Thymus (tissue), 14 donors: ENCODE measurements at places on chromosomes 1 and 21. TPM values are rescaled to one million over a fixed set of nuclear protein-coding genes. Genes with fewer than 3 reads are reported as not detected.

Gene PYHIN1
- total RNA-seq = 8.6 TPM

Gene GLMP
- 20.3 TPM for total RNA-seq

DNA sequence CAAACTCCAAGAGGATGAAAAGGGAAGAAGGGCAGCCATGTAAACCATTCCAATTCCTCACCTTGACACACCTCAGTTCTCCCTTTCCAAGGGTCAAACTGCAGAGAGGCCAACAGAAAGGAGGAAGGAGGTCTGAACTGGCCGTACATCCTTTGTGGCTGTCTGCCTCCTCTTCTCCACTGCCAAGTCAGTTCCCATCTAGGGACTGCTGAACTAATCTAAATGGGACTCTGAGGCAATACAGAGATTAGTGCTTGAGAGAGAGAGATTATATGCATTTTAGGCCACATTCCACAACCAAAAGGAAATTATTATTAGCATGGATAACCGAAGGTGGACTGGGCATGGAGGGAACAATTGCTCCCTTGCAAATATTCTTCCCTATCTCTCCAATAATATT lies 2.7 kb downstream of the ARHGEF11 start:
- no peak for DNase-seq

- DNase-seq = no peak
These were observed 30.4 kb upstream of the LRRC38 start for GRCh38 chr1:13544221-13544556.

DNA sequence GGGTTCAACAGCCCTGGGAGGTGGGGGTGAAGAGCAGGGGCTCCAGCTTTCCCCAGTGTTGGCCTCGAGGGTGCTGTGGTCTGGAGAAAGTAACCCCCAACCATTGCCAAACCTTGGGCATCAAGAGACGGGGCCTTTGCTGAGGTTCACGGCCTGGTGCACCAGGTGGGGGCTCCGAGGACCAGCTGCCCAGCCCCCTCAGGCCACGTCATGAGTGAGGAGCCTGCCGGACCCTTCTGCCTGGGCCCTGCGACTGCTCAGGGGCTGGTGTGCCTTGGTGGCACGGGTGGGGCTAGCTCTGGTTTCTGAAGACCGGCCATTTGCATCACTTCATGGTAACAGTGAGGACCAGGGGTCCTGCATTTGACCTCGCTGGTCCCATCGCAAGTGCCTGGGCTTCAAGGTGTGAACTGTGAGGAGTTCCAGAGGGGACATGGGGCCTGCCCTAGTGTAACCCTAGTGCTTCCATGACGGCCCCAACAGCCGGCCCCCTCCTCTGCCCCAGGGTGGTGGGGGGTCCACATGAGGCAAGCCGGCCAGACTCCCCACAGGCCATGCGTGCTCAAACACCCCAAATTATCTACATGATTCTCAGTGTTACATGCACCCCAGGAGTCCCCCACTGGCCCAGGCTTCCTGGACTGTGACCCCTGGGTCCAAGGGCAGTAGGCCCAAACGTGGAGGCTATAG lies 13.5 kb downstream of the MORN1 start:
- DNase-seq = no peak

DNA sequence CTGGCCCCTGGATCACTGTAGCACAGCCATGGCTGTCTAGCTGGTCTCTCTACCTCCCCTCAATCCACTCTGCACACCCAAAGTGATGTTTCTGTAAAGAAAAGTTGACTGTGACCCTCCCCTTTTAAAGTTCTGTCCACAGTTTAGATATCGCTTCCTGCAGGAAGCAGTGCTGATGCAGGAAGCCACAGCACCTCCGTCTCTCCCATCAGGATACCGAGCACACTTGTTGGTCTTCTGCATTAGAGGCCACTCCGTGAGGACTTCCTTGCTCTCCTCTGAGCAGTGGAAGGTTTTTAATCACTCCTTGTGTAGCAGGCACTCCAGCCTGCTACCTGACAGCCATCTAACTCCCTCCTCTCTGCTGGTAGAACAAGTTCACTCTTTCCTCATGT lies 69.5 kb downstream of the GADD45A start:
- no peak for DNase-seq
